ENCODE measurements at places on chromosomes 1 and 21.

DNA sequence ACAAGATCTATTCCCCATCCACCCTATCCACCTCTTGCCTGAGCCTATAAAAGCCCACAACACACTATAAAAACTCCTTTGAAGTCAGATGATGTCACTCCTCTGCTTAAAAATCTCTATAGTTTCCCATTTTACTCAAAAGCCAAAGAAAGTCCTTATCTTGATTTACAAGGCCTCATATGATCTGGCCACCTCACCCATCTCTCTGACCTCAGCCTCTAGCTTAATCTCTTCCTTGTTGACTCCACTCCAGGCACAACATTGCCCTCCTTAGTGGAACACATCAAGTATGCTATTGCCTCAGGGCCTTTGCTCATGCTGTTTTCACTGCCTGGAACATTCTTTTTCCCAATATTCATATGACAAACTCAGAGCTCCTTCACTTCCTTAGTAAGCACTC is 33.3 kb downstream of the ZNF281 start:
- no peak for DNase-seq

DNA sequence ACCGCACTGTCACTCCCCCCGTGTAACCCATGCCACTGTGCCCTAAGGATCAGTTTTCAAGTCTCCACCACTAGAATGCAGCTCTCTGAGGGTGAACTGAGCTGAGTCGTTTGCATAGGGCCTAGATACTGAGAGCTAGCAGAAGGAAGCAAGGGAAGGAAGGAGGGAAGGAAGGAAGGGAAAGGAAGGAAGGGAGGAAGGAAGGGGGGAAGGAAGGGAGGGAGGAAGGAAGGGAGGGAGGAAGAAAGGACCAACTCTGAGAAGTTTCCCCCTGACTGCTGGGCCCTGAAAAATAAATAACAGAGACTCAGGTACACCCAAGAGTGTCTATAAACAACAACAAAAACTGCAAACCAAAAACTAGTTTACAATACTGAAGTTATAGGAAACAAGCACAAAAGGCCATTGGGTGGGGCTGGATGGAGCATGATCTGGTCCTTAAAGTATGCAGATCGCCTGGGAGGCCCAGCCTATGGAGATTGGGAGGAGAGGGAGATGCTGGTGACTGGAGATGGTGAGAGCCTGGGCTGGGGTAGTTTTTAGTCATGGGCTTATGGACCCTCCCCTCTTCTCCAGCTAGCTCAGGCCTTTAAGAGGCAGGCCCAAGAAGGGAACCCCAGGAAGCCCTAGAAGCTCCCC is 1.7 kb upstream of the MRPS15 start:
- DNase-seq = no peak

GRCh38 chr1:100413035-100413434 is 60.7 kb downstream of the CDC14A start:
- DNase-seq = no peak

- no peak for DNase-seq
Observed at GRCh38 chr1:36182734-36183133, 26.8 kb downstream of the MAP7D1 start.

- no peak for DNase-seq
Observed at GRCh38 chr21:42118901-42119300, 47.8 kb downstream of the UMODL1 start.

GRCh38 chr1:40508375-40509341 is at the start of gene EXO5:
Gene EXO5, plus strand, starts transcription at chr1:40508767. Its CDS starts 5,778 bp downstream, at chr1:40514545.
- DNase-seq = peak; percentile 91

- DNase-seq = no peak
Observed at GRCh38 chr21:43727519-43728153, 8.7 kb downstream of the PDXK start.

DNA sequence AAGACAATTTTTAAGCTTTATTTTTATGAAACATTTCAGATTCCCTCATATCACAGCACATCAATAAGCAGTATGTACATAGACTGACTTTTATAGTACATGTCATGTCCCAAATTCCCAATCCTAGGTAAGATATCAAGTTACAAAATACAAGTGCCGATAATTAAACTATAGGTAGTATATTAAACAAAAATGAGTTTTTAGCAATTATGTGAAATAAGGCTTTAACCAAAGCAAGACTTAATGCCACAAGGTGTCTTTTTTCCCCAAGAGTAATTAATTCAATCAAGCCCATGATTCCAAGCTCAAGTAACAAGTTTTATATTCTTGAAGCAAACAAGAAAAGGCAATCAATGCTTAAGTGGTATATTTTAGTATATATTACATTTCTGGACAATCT is 4.9 kb downstream of the EXOC8 start:
- no peak for DNase-seq

- DNase-seq = no peak
Observed at GRCh38 chr1:77538956-77539518, 143.4 kb downstream of the ZZZ3 start.

GRCh38 chr21:35342440-35342839 is 293.3 kb upstream of the RUNX1 start:
- DNase-seq = peak; percentile 33
